NCI-H2171 treated with DMSO at 0.1 percent for 48 hours (cell line): ENCODE measurements at places on chromosomes 5 and 9.

GRCh38 chr5:40875958-40876357, 33.3 kb upstream of the C7 start:
- DNase-seq: no peak

DNA sequence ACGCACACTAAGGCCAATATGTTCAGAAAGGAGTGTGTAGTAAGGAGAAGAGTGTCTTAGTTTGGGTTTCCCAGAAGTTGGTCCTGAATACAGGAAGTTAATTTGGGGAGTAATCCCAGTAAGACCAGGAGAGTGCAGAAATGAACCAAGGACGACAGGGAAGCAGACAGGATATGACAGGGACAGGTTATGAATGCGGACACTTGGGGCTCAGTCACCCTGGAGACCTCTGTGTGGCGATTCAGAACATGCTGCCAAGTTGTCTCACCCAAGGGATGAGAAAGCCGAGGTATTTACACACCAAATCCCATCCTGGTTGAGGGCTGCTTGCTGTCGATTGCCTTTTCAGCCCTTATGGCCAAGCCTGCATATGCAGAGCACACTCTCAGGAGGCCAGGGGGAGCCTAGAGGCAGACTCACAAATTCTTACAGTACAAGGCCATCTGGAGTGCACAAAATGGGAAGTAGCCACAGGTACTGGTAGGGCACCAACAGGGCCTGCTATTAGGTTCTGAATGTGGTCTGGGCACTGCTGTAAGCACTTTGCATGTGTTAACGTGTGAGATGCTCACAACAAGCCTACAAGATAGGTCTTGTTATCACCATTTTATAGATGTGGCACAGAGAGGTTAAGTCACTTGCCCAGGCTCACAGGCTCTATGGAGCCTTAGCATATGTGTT, 233.1 kb upstream of the ANKRD55 start:
- DNase-seq: no peak

DNA sequence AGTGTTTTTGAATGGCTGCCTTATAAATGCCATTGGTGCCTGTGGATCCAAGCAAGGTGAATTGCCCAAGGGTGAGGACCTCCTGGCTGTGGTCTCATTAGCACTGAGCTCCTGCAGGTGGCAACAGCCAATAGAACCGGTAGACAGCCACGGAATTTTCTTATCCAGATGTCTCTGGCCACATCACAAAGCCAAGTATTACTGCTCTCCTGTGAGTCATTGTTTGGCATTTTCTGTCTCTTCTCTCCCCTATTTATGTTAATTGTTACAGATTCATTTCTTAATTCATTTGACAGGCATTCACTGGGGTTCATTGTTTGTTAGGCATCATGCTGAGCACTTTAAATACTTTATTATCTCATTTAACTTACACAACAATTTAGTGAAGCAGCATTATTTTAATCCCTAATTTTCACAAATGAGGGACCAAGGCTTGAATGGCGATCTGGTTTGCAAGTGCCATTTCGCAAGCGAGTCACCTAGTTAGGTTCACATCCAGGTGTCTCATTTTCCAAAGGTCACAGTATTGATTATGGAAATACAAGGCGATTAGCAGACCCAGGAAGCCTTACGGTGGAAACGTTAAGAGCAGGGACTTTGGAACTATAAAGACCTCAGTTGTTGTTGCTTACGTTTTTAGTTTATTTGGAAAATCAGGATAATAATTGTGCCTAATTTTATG, 58.2 kb upstream of the DPYSL3 start:
- DNase-seq: no peak

DNA sequence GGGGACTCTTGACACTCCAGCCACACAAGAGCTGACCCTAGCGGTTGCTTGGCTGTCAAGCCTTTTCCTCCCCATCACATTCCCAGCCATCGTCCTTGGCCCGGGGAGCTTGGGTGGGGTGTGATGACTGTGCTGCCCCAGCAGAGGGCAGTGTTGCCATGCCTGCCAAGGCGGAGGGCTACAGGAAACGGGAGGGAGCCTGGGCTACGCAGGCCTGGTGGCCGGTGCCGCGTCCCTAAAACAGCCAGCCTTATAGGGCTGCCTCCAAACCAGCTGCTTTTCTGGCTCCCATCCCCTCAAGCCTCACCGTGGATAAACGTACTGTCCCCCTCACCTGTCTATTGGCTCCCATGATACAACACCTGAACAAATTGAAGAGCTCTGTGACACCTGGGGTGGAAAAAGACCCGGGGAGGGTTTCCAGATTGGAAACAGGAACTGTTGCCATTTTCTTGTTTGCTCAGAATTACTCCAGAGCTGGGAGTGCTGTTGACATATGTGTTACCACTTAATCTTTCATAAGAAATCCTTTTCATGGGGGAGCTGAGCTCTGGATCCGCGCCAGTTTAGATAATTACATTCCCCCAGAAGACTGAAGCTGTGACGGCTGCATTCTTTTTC, 72.8 kb upstream of the ASTN2 start:
- DNase-seq: peak; percentile 97

DNA sequence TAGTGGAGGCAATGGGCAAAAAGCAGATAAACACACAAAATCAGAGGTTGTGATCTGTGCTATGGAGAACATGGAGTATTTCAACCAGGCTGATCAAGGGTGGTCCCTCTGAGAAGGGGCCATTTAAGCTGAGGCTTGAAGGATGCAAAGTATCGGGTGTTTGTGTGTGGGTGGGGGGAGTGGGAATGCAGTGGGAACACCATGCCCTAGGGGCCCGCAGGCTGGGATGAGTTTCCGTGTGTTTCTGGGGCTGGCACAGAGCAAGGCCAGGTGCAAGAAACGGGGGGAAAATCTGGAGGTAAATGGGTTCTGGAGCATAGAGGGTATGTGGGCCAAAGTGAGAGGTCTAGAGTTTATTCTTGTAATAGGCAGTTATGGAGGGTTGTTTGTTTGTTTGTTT, 13.8 kb upstream of the LARP1 start:
- no peak for DNase-seq

GRCh38 chr9:35618854-35619799, 914 bp upstream of the CD72 start:
- DNase-seq: no peak

GRCh38 chr9:133534346-133535291, at the start of gene ADAMTSL2:
Gene ADAMTSL2 (plus strand): TSS chr9:133534704. CDS start chr9:133536713, 2,009 bp downstream.
- DNase-seq: peak; percentile 96

GRCh38 chr5:73129143-73129542, 8.8 kb downstream of the TMEM171 start:
- DNase-seq: no peak

DNA sequence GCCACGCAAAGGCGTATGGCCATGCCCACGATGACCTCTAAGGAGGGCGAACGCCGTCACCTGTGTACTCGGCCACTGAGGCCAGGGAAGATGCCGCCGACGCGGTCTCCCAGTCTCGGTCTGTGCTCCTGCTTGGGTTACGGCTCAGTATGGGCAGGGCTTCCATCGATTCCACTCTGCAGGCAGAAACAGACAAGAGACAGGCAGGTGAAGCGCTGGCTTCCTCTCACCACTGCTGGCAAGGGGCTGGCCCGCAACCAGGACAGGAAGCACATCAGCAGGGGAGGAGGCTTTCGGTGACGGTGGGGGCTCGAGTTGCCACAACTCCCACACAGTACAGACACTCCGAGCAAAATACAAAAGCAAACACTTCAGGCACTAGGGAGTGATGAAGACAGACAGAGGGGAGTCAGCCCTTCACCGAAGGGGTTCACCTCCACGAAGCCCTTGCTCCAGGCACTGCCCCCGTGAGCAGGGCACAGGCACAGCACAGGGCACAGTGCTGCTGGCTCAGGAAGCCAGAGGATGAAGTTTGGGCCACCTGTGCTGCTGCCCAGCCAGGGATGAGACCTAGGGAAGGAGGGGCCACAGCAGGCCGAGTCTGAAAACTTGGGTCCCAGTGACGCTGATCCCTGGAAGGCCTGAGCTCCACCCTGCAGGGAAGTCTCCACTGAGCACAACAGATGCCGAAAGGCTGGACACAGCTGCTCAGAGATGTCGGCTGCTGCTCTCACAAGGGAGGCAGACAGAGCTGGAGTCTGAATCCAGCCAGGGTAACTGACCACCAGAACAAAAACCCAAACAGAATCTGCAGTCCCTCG, 91.3 kb downstream of the CAMSAP1 start:
- no peak for DNase-seq

DNA sequence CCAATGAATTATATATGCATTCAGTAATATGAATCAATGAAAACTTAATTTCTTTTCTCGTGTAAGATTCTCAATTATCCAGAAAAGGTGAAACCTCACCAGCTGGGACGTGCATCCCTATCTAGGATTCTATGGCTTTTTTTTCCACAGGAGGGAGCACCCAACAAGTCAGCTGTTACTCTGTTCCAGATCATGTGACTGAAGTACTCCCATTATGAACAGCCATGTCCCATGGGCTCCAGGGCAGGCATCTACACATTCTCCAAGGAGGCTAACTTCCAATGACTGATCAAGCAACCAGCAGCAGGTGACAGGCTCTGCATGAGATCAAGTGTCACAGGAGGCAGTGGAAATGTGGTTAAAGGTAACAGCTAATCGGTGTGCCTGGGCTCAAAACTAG, 118.8 kb downstream of the ELAVL2 start:
- peak; percentile 58 for DNase-seq

DNA sequence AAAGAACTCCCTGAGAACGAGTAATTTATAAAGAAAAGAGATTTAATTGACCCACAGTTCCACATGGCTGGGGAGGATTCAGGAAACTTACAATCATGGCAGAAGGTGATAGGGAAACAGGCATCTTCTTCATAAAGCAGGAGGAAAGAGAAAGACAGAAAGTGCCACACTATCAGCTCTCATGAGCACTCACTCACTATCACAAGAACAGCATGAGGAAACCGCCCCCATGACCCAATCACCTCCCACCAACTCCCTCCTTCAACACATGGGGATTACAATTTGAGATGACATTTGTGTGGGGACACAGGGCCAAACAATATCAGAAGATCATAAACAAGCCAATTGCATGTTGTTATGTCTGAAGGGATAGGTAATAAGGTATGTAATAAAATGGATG, 935.9 kb upstream of the COX7C start:
- DNase-seq: no peak

DNA sequence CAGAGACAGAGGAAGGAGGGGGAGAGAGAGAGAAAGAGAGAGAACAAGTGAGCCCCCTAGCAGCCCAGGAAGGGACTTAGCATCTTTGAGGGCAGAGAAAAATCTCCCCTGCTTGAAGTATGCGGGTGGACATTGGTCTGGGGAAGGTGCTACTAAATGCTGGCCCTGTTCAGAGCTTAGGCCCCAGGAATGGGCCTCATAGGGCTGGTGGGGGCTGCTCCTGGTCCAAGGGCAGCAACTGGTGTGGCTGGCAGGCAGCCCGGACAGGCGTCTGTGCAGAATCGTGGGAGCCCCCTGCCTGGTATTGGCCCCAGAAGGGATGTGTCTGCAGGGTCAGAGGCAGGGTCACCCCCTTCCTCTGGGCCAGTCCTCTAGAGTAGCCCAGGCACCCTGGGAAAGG, 47.8 kb upstream of the SUSD3 start:
- DNase-seq: no peak

- no peak for DNase-seq
Measured at GRCh38 chr5:92956886-92957285, 624.1 kb downstream of the NR2F1-AS1 start.

DNA sequence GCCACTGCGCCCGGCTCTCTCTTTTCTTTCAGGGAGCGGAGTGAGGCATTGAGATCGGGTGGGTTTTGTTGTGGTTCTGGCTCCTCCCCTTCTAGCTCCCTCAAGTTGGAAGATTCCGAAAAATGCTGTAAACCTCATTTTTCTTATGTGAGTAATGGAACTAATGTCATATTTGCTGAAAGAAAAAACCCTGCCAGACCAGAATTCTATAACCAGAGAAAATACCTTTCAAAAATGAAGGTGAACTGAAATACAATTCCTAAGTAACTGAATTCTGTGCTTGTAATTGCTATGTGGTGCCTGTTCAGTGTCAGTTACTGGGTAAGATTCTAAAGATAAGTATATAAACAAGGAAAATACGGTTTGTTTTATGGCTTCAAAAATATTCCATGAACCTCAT, 30.9 kb upstream of the CDK20 start:
- no peak for DNase-seq

- no peak for DNase-seq
Measured at GRCh38 chr9:71763832-71764231, 4.5 kb downstream of the CEMIP2 start.

DNA sequence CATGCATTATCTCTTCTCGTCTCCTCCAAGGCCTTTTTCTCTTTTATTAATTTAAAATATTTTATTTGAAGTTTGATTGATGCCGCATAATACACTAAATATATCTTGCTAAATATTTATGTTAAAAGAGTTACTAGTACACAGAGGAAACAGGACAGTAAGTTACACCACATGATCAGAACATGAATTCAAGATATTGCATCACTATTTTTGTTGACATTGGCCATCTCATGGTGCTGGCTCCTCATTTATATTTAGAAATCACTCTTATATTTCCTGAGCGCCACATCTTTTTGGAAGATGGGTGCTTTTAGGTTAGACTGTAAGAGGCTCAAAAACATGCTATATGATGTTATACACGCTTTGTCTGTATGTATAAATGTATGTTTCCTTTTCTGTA, 23.0 kb downstream of the SPEF2 start:
- DNase-seq: no peak

DNA sequence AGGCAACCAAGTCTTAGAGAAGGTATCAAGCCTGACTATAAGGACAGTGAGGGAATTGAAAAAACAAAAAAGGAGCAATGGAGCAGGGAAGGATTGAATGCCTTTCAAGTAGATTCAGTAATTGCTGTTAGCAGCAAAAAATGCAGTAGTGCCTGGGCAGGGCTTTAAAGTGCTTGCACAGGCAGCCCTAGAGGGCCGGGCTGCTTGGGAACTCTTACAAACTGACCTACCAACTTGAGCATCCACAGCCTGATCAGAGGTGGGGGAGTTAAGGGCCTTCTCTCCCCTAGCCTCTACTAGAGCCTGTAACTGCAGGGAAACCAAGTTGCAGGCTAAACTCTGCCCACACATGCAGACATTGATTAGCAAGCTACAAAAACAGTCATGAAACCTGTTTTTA, 19.4 kb downstream of the FXN start:
- DNase-seq: no peak

- DNase-seq: no peak
Measured at GRCh38 chr9:115845648-115846312, 307.8 kb upstream of the PAPPA start.

GRCh38 chr9:21499912-21500311, 17.8 kb upstream of the IFNE start:
- no peak for DNase-seq

DNA sequence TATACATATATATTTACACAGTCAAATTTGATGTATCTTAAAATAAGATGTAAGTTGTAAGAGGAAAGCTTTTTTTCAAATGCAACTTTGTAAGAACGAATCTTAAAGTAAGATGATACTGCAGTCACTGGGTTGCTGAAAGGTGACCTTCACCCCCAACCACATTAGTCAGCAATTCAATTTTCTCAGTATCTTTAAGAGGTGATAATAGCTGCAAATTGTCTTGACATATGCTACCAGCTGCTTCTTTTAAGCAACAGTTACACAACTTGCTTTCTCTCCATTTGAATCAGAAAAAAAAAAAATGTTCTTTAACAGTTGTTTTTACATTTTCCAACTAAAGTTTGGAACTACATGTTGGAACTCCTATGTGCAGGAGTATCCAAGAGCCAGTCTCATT, 246.6 kb upstream of the CCNG1 start:
- DNase-seq: no peak

GRCh38 chr9:137383081-137383783, 39.7 kb downstream of the EXD3 start:
- DNase-seq: no peak
